ENCODE measurements at places on chromosomes 3 and 15.

DNA sequence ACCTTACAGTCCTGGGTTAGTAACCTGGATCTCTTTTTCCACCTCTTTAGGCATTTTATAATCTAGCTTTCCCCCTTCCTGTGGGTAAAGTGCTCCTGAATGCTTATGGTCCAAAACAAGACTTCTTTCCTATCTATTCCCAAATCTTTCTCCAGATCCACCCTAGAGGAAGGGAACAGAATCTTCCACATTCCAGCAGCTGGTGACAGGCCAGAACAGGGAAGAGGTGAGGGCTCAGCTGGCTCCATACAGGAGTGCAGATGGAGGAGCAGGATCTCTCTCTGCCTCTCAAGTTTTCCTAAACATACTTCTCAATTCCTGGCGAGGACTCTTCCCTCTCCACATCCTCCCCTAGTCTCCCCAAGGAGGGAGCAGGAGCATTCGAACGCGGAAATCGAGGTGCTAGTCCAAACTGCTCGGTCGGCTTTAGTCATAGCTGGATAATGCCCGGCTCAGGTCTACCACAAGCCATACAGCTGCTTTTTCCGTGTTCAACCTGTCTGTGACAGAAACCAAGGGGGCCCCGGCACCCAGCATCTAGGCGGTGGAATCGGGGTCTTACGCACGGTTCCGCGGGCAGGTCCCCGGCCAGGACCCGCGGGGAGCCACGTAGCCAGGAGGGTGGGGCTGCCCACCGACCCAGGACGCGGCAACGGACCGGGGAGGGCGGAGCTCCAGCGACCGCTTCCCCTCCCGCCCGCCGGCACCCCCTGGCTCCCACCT is 4.0 kb downstream of the RASSF1 start:
- DNase-seq, result no peak

DNA sequence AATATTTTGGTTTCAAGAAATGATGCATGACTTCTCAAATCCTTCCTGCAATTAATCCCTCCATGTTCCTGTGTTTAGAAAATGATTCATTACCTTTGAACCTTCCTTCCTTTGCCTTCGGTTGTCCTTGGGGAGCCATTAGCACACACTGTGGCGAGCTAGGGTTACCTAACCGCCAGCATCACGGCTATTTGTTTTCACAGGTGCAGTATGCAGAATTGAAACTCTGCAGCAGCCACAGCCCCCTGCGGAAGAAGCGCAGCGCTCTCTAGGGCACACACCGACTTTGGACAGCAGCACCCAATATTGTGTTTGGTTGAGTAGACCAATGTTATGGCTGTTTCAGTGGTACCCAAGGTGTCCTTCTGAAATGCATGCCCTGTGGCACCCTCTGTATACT is 247.4 kb downstream of the MCTP2 start:
- DNase-seq, result no peak

- DNase-seq, result no peak
These were observed 544.8 kb upstream of the DPPA4 start for GRCh38 chr3:109882144-109882543.

GRCh38 chr3:63961891-63962290 is 49.7 kb upstream of the SCAANT1 start:
- DNase-seq, result no peak

DNA sequence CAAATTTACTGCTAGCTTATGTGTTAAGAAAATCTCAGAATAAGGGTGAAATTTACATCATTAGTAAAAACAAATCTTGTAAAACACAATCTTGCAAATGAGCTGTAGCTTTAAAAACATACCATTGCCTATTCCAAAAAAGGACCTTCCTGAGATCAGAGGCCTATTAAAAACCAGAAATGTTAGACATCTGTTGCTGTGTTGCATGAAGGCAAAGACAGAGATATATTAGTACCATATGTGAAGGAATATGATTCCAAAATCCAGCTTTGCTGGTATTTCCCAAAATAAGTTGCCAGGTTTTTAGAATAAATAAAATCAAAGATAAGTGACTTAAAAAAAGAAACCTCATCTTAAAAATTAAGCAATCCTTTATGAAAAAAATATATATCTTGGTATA is 504.1 kb upstream of the CDIN1 start:
- no peak for DNase-seq

DNA sequence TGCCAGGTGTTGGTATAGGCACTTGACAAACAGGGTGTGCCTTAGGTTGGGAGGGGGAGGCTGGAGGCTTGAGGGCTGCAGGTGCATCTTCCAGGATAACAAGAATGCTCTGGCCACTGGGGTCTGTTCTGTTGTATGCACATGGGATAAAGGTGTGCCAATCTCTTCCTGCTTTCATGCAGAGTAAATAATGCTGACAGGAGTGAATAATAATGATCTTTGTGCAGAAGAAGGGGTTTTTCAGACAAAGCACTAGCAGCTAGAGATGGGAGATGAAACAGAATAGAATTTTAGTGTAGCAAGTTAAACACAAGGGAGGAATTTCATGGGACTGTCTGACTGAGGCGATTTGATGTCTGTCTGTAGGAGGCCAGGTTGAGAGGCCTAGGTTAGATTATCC is 1.9 kb upstream of the ROPN1 start:
- no peak for DNase-seq

DNA sequence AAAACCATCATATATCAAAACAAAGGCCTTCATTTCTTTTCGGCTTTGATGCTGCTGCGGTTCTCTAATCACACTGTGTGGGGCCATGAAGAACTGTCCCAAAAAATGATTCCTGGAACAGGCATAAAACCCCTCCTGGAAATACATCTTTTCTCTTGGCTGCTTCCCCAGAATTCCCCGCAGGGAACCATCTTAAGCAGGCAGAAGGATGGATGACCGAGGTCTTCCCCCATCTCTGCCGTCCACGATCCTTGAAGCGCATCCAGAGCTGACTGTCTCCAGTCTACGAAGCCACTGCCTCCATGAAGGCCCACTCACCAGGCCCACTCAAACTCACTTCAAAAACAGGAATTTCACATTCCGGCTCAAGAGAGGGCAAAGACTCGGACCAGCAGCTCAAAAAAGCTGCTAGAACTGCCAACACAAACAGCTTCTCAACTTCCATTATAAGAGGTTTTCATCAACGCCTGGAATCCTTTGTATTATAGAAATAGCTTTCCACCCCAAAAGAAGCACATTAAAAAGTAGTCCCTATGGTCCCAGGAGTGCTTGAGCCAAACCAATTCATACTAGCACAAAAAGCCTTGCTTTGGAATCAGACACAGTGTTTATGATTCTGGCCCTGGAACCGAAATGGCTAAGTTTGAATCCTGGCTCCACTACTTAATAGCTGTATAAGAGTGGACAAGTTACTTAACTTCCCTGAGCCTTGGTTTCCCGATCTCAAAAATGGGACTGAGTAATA is 487.5 kb upstream of the WNT5A start:
- no peak for DNase-seq

- no peak for DNase-seq
These were observed 51.7 kb downstream of the ZDHHC19 start for GRCh38 chr3:196159526-196159925.

- no peak for DNase-seq
These were observed 59.3 kb downstream of the C3orf85 start for GRCh38 chr3:109195815-109196214.

DNA sequence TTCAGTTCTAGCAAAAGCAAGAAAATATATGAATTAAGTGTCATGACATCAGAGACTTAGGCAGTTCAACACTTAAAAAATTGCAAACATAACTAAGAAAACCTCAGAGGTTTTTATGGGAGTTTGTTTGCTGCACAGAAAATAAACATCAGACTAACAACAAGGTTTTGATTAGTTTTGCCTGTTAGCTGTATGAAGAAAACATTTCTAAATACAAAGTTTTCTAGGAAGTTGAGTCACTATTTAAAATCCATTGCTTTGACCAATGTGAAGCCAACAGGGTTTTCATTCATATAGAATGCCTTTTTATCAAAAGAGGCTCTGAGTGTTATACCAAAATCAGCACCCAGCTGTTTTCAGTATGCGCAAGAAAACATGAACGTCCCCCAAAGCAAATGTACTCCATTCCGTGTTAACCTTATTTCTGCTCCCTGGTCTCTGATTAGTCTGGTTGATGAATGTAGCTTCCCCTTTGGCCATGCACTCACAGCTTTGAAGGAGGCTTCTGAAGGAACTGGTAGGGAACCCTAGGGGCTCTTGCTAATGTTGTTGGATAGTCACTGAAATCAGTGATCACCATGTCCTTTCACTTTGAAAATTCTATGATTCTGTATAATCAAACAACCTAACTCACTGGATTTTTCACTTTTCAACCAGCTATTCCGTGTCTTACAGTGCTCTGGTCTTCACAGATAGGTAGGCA is 89.6 kb upstream of the TSEN2 start:
- DNase-seq, result no peak

DNA sequence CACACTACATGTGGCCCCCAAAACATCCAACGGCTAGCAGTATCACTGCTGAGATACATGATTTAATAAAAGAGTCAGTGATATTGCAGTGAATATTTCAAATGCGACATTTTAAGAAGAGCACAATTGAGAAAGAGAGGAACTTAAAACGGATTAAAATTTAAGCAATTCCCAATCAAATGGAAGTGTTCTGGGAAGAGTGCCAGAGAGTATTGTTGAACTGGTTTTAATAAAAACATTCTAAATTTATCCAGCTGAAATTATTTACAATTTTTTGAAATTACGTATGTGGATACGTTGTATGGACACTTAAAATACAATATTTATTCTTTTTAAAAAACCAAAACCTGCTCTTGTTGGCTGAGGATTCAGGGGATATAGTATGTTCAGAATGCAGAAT is 117.7 kb downstream of the C3orf38 start:
- no peak for DNase-seq

All from activated naive CD4-positive, alpha-beta T cell (primary cell).